ENCODE measurements at places on chromosomes 7 and 10. TPM values are rescaled to one million over a fixed set of nuclear protein-coding genes. Genes with fewer than 3 reads are reported as not detected.

- DNase-seq: no peak
Measured at GRCh38 chr7:133434246-133434865, 181.5 kb downstream of the EXOC4 start.

- no peak for DNase-seq
Measured at GRCh38 chr10:47262606-47263533, 37.1 kb upstream of the GDF10 start.

Gene SORBS1
- total RNA-seq: 617 TPM

DNA sequence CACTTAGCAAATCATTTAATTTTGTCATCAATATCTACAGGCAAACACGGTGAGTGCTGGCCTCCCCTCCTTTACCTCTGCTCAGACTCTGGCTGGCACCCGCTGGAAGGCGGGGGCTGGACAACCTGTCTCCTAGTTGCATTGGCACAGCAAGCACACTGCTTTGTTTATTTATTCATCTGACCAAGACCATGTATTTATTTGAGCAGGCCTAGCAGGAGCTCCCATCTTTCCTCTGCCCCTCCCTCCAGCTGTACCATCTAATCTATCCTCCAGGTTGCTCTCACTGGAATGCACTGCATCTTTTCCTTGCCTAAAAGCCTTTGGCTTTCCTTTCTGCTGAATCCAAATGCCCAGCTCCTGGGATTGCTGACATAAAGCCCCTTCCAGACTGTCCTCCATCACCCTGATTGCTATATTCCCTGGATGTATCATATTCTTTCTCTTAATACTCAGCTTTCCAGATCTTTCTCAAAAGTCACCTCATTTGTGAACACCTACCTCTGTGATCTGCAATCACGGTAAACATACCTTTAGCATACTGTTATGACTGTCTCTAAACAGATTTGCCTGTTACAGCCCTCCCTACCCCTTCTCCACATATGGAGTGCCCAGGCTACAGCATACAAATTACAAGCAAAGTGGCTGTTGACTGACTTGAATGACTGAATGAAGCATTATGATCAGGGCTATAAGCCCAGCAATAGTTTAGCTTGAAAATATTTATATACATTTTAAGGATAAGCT, 9.6 kb downstream of the ELMO1 start:
- no peak for DNase-seq

GRCh38 chr10:101507828-101508227, 80.2 kb downstream of the POLL start:
- no peak for DNase-seq

Gene UCMA
- not detected for total RNA-seq

Gene ZNF365
- 3.7 TPM for total RNA-seq

DNA sequence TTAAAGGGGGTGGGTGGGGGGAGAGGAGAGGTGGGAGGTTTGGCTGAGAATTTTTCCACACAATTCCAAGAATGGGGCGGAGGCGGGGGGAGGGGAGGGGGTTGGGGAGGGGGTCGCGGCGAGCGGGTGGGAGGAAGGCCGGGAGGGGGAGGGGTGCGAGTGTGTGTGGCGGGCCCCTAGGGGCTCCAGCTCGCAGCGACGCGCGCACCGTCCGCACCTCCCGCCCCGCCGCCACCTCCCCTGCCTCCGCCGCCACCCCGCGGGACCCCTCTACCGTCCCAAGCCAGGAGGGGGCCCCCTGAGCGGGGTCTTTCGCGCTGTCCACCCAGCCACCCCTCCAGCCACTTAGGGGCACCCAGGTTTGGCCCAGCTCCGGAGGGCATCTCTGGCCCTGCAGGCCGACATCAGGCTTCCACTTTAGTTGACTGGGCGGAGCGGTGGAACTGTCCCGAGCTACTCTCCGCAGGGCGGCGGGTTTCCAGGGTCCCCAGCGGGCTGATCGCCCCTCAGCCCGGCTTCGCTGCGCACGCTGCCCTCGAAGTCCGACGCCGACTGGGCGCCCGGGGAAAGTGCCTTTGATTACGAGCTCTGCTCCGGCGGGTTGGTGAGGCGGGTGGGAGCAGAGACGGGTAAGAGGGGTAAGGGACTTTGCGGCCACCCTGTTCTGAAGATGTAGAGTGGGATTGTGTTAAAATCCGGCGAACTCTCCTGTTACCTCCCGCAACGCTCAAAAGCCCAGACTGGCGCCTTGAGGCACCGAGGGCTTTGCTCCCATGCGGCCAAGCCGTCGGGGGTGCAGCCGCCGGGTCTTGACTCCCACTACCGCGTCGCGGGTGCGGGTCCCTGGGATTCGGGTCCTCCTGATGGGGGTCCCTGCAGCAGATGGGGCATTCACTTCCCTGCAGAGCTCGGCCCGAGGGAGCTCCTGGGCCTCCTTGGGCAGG, 1.8 kb upstream of the VAX1 start:
- DNase-seq: no peak

Gene ST8SIA6
- total RNA-seq: 11.0 TPM

Gene LBX1
- total RNA-seq: not detected

DNA sequence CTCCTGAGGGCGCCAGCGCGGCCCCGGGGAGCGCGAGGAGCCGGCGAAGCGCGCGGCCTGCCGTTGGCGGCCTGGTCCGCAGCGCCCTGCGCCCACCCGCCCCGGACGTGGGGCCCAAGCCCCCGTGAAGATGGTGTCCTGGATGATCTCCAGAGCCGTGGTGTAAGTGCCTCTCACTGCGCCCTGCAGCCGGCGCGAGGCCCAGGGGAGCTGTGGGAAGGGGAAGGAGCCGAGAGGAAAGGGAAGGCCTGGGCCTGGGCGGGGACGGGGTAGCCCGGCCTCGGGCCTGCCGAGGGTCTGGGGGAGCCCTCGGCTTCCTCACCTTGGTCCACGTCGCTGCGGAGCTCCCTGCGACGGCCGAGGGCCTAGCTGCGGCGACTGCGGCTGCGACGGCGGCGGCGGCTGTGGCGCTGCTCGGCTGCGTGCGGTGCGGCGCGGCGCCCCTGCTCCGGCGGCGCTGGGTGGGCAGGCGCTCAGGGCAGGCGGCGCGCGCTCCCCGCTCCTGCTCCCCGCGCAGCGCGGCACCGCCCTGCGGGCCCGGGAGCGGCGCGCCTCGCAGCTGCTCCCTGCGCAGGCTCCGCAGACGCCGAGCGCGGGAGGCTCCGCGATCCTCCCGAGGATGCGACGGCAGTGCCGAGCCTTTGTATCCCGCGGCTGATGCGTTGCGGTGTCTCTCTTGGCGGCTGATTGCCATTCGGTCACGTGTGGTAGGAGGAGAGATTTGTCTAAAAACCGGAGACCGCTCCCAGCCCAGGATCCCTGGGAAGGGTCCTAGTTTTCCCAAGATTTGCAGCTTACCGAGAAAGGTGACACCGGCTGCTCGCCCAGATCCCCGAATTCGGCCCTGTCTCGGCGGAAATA, 445 bp downstream of the REEP3 start:
- DNase-seq: peak; percentile 73

Gene NEBL
- 386 TPM for total RNA-seq

DNA sequence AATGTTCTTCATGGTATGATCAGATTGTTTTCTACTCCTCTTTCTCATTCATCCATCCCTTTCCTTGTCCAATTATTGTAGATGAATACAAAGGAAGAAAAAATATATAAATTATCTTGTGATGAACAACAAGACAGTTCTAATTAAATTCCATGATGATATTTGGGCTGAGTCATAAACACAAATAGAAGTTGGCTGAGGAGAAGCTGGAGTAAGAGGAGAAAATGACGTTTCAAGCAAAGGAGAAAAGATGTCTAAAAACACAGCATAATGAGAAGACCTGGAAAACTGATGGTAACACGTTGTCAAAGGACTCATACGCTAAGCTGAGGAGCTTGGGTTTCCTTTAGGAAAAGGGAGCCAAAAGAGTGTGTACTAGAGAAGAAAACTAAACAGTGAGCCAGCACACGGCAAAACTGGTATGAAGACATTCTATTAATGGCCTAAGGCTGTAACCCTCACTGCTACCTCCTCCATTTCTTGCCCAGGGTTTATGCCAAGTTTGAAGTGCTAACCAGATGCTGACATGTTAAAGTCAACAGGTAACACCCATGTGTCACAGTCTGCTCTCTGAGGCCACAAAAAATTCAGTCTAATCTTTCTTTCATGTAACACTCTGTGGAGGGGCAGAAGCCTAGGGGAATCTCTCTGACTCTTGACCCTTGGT, 26.1 kb downstream of the ZFAND4 start:
- DNase-seq: no peak

DNA sequence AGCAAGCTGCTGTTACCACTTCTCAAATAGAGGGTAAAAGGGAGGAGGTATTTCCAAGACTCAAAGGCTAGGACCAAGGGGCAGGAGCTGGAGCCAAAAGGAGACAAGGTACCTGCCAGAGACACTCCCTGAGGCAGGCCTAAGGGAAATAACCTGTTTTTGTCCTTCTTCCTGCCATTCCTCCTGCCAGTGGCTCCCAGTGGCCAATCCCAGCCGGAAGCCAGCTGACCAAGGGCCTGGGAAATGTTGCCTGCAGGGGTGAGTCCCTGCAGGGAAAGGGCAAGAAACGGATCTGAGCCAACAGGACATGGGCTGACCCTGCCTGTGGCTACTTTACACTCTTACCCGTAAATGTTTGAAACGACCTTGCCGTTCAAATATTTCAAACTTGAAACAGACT, 3.5 kb downstream of the CYTH3 start:
- DNase-seq: no peak

Gene BTBD16
- total RNA-seq: 0.37 TPM

Gene PNLIPRP2
- not detected for total RNA-seq

Gene COX15
- total RNA-seq: 23.3 TPM

DNA sequence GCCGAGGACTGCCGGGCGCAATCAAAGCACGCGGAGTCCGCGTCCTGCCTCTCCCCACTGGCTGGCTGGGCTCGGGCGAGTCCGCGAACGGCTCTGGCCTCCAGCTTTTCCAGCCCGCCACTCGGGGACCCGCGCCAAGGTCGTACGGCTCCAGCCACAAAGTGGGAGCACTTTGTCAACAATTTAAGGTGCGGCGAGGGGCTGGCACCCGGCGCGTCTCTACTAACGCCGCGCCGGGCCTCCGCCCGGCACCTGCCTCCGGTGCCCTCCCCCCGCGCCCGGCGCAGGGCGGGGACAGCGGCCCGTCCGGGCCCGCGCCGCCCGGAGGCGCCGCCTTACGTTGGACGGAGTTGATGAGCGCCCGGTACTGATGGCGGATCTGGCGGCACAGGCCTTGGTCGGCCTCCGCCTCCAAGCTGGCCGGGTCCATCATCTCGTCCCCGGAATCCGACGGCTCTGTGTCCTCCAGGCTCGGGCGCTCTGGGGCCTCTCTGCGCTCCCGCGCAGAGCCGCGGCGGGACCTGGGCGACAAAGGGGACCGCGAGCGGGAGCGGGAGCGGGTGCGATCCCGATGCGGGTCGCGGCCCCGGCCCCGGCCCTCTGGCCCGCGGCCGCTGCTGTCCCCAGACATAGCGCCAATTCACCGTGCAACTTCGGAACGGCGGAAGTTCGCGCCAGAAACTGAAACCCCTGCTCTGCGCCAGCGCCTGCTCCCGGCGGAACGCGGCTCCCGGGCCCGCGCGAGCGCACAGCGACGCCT, at the start of gene NSMCE4A:
NSMCE4A (minus strand) TSS at position 683 of the 760 bp plus-strand sequence; CDS start at position 631, 52 bp downstream.
- peak; percentile 89 for DNase-seq

DNA sequence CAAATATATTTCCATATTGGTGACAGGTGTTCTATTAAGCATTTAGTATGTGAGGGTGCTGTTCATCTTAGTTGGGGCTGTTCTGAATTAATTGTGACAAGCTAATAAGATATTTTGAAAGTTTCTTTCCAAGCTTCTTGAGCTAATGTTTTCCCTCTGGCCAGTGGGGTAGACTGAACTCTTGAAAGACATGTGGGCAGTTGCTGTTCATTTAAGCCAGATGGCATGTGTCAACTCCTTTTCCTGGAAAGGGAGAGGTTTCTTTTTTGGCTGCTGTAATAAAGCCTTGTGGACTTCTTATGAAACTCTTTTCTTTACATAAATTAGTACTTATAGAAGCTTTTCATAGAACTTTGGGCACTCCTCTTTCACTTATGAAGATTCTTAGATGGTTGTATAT, 21.7 kb downstream of the RAB18 start:
- DNase-seq: no peak

Gene CDH23
- 8.0 TPM for total RNA-seq

DNA sequence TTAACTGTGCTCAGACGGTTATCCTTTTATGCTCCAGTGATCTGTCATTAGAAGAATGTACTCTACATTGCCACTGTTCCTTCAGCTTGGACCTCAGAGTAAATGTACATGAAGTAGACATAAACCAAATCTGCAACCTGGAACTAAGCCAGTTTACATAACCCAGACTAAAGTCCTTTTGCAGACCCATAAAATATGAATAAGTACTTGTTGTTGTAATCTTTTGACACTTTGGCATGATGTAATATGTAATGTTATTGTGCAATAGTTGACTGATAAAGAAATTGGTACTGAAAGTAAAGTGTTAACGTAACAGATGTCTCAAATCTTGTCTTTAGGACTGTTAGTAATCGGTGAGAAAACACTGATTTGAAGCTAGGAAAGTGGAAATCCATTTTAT, 115.8 kb upstream of the SORCS1 start:
- no peak for DNase-seq

GRCh38 chr7:128307061-128307460, 36.6 kb downstream of the RBM28 start:
- DNase-seq: no peak

Gene CLRN3
- total RNA-seq: not detected

DNA sequence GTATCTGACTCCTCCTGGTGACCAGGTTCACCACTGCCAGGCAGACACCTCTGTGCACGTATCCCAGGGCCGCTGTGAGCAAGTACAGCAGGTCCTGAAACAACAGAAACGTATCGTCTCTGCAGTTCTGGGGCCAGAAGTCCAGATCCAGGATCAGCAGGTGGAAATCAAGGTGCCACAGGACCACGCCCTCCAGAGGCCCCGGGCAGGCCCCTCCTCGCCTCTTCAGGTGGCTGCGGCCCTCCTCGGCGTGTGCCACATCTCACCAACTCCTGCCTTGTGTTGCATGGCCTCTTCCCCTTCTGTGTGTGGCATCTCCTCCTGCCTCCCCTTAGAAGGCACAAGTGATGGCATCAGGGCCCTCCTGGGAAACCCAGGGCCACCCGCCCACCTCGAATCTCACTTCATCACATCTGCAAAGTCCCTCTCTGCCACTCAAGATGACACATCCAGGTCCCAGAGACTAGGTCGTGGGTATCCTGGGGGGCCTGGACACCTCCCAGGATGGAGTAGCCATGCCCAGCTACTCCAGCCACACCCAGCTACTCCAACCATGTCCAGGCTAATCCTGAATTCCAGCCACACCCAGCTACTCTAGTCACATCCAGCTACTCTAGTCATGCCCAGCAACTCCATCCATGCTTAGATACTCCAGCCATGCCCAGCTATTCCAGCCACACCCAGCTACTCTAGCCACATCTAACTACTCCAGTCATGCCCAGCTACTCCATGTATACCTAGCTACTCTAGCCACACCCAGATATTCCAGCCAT, 52.6 kb upstream of the DNAAF5 start:
- no peak for DNase-seq

Measured in left cardiac atrium (tissue), 4 donors.